ENCODE measurements at places on chromosomes 7 and 10. TPM values are rescaled to one million over a fixed set of nuclear protein-coding genes. Genes with fewer than 3 reads are reported as not detected.

The ACBD7 gene
- 1.6 TPM for total RNA-seq

The NOC3L gene
- 46.6 TPM for total RNA-seq

DNA sequence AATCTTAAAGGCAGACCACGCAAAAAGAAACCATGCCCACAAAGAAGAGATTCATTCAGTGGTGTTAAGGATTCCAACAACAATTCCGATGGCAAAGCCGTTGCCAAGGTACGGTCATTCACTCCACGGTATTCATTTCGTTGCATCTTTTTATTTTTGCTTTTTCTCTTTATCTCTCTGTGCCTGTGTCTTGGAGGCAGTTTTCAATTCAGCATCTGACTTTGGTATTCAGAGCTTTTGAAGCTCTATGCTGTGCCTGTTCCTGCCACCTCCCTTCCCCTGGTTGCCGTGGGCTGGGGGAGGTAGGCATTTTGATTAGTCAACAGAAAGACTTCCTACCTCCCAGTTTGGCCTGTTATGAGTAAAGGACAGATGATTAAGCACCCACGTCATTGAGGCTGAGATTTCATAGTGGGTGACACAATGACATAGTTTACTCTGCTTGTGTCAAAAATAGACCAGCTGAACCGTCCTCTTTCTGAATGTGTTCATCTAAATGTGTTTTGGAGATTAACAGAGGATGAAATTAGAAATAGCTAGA is 149.5 kb downstream of the ARID5B start:
- peak; percentile 88 for DNase-seq

The MPP7 gene
- total RNA-seq = 14.3 TPM

DNA sequence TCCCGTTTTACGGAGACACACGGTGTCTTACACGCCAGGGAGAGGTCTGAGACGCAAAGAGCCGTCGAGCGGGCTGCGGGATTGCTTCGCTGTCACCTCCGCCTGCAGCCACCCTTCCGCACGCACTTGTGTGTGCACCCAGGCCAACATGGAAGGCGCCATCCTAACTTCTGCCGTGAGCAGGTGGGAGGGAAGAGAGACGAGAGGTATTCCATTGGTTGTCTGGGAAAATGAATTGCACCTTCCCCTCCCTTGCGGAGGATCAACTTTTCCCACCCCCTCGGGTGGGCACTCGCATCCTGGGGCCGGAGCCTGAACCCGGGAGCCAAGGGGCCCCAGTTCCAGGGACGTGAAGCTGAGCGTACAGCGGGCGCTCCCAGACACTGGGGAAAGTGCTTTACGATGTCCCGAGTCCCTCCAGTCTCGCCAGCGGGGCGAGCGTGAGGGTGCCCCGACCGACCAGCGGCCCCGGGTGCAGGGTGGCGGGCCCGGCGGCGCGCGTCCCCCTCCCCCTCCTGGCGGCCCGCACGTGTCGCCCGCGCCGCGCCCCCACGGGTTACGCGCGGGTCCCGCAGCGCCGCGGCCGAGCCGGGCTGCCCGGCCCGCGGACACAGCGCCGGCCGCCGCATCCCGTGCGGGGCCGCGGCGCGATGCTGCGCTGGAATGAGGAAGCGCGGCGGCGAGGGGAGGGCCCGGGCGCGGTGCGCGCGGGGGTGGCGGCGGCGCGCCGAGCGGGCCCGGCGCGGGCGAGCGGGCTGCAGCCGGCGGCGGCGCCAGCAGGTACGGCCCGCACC is 984 bp upstream of the IKZF1 start:
- no peak for DNase-seq

DNA sequence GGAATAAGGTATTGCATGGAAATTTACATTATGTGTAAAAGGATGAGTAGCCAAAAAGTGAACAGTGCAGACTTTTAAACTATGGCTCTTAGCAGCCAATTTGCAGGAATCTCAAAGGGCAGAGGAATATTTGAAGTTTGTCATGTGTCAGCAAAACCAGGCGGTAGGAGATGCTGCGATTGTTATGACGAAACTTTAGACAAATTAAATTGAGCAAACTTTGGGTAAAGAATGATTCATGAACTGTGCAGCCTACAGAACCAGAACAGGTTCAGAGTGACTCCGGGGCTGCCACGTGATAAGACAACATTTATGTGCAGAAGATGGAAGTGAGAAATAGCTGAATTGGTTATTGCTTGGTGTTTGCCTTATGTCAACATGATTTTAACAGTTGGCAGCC is 39.2 kb upstream of the CCDC6 start:
- no peak for DNase-seq

DNA sequence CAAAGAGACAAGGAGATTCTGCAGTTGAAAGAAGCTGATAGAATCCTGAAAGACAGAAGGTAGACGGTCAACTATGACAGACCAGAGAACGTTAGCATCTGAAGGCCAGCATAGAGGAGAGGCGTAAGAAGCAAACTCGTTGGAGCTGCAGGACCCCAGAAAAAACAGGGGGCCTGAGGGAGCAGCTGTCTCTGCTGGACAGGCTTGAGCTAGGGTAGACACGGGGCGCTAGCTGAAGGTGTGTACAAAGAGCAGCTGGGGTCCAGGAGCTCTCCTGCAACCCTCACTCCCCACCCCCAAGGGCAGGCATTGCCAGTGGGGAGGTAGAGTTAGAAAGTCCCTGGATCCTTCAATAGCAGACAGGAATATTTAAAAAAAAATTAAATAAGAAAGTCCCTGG is 14.6 kb upstream of the GDI2 start:
- DNase-seq = no peak

GRCh38 chr7:94660006-94660405 is 4.1 kb upstream of the SGCE start:
- DNase-seq = no peak

GRCh38 chr10:26517141-26517867 is 79.2 kb downstream of the APBB1IP start:
- DNase-seq = no peak

The HTRA1 gene
- not detected for total RNA-seq

DNA sequence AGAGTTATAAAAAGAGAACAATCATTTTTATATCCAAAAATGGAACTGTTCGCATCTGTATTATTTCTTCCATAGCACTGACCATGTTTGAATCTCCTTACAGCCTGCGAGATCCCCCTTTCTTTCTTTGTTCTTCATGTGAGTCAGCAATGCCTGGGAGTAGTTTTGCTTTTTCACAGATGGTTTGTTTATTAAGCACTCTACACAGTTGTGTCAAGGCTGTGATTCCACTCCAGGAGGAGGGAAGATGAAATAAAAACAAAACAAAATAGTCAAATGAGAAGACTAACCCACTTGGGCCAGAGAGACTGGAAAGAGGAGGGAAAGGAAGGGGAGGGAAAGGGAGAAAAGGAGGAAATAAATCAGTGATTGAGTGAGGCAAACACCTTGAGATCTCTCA is 7.8 kb downstream of the LIPF start:
- DNase-seq = no peak

The GTF2IRD2 gene
- 2.8 TPM for total RNA-seq

DNA sequence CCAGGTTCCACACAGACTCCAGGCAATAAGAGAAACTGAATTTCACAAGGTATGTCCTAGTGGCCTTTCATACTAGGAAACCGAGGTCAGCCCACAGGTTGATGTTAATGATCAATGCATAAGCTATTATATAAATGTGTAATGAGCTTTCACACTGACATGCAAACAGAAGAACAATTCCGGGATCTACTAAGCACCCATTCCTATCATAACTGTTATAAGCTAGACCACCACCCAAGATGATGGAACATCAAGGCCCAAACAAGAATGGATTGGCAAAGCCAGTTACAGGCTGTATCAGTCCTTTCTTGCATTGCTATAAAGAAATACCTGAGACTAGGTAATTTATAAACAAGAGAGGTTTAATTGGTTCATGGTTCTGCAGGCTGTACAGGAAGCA is 15.2 kb downstream of the SORBS1 start:
- DNase-seq = no peak

The GIMAP2 gene
- total RNA-seq = 42.7 TPM

The FAM25G gene
- total RNA-seq = not detected

The CRYGN gene
- 0.16 TPM for total RNA-seq

DNA sequence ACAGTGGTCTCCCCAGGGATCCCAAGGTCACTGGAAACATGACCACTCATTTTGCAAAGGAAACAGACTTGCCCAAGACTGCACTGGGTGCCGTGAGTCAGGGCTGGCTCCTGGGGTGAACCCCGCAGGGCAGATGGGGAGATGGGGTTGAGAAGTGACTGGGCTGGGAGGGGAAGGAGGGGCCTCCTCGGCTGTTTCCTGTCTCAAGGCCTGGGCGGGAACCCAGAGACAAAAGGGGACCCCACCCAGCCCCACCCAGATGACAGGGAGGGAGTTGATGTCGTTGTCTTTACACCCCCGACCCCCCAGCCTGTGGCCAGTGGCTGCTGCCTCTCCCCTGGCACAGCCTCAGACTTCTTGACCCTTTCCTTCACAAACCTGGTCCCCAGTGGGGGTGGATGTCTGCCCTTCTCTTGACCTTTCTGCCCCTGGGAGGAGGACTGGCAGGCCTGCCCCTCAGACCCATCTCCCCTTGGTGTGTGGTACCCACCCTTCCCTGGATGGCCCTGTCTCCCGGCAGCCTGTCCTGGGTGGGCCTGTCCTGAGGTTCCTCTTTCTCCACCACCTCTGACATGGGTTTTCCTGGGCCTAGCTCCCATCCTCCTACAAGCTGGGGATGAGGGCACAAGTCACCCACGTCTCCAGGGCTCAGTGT is 1.4 kb downstream of the MYO1G start:
- DNase-seq = peak; percentile 93

DNA sequence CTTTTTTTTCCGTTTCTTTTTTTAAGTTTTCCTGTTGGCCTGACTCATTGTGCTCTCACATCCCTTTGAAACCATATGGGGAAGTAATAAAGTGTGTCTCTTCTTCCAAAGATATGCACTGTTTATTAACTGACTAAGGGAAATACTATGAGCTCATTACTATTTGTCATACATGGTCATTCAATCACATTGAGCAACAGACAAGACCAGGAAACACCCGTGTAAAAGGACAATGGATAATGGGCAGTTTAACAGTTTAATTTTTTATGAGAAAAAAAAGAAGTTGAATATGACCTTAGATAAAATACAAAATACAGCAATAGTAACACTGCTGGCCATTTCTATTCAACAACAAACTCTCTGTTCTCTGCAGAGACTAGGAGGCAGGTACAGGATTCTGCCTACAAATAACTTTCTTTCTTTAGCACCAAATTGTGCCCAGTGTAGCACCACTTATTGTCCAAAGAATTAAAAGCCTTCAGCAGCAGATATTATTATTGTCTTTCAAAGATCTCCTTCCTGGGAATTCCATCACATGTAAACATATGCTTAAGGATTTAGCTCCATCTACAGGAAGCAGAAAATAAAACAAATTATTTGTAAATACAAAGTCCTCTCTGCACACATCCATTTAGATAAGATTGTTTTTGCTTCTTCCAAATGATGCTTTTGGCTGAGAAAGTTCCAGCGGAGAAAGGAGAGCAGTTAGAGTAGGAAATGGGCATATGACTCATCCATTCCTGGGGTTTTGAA is 55.0 kb upstream of the AKR1E2 start:
- DNase-seq = no peak

GRCh38 chr10:29397221-29397620 is 108.4 kb downstream of the LYZL1 start:
- DNase-seq = no peak

The MNX1 gene
- not detected for total RNA-seq

DNA sequence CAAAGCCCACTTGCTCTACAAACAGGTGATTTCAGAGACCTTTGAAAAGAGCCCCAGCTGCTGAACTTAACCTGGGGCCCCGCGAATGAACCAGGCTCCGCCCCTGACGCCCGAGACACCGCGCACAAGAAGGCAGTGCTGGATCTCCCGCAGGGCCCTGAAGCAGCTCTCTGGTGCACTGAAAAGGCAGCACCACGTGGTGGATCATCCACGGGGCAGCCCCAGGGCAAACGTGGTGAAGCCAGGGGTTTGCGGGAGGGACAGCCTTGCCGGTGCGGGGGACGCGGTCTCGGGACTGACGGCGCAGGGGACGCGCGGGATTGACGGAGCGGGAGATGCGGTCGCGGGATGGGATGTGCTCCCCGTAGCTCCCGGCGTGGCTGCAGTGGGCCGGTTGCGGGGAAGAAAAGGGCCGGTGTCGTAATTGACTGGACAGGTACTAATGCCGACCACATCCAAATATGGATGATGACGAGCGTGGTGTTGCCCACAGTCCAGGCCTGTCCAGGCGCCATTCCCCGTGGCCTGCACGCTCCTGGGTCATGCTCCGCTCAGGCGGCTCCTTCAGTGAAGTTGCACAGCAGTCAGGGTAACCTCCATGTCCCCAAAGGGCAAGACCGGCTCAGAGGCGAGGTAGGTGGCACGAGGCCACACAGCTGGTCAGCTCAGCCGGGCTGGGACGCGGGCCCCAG is 421.1 kb downstream of the DNAJB6 start:
- no peak for DNase-seq

DNA sequence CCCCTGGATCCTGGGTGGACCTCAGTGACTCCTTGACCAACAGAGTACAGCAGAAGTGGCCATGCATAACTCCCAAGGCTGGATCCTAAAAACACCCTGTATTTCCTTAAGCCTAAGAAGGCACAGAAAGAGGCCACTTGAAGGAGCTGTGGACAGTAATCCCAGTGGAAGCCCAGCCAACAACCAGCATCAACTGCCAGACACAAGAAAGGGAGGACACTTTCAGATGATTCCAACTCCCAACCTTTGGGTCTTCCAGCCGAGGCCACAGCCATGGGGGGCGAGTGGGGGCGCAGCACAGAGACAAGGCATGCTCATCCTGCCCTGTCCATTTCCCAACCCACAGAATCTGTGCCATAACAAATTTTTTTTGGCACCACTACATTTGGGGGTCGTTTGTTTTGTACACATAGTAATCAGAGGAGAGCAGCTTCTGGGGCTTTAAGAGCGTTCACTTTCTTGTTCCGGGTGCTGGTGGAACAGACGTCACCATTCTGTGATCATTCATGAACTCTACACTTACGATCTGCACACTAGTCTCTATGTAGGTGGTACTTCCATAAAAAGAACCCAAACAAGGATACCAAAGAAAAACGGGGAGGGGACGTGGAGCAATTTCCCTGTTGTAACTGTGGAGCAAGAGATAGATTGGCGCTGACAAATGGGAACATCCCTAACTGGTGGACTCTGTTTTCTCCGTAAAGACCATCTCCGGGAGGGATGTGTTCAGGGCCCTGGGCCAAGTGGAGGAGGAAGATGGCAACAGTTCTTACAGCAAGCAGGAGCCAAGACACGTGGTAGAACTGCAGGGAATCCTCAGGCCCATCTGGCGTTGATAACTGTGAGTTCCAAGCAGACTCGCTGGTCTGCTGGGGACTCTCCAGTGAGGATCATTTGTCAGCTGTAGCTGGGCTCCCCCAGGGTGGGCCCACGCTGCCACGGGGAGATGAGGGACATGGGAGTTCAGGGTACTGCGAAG is 6.0 kb upstream of the SLC29A3 start:
- no peak for DNase-seq

GRCh38 chr7:39260279-39260844 is 282.7 kb downstream of the POU6F2 start:
- DNase-seq = no peak

- DNase-seq = no peak
Measured at GRCh38 chr10:42743697-42744096, 38.9 kb upstream of the BMS1 start.

Measured in activated CD8-positive, alpha-beta T cell treated with anti-CD3 and anti-CD28 coated beads for 36 hours (primary cell).